ENCODE measurements at places on chromosomes 1 and 21.

GRCh38 chr1:63950023-63950422 is 176.2 kb downstream of the ROR1 start:
- DNase-seq = no peak

GRCh38 chr1:29490204-29490934 is 254.0 kb downstream of the PTPRU start:
- DNase-seq = no peak

- DNase-seq = no peak
These were observed 121.0 kb downstream of the ATP5PO start for GRCh38 chr21:33794596-33794995.

DNA sequence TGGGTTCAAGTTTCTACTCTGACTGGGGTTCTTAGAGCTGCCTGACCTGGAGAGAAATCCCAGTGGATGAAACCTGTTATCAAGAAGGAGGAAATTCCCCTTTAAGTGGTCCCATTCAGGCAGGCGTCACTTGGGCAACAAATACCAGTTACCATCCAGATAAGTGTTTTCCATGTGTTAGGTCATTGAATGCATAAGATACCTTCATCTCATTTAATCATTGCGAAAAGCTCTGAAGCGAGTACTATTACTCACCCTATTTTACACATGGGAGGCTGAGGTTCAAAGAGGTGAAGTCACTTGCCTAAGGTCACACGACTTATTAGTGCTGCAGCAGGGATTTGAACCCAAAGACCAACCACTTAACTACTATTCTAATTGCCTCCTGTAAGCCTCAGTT is 45.5 kb upstream of the RPL11 start:
- DNase-seq = no peak

- DNase-seq = no peak
These were observed 21.0 kb upstream of the FUCA1 start for GRCh38 chr1:23889074-23889473.

- DNase-seq = no peak
These were observed 30.3 kb upstream of the H6PD start for GRCh38 chr1:9204156-9204720.

DNA sequence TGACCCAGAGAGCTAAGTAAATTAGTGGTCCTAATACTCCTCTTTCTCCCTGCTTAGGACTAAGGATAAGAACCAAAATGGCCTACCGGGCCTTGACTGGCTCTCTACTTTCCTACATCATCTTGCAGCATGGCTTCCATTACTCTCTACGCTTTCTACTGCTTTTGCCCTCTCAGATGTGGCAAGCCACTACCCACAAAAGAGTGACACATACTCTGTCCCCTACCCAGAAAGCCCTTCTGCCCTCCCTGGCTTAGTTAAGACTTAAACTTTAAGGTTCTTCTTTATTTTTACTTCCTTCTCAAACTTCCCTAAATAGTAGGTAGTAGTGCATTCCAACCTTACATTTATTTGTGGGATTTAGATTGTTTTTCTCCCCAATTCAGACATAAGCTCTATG is 228.1 kb downstream of the TPR start:
- peak; percentile 22 for DNase-seq

- no peak for DNase-seq
These were observed 1.3 kb upstream of the AKT3 start for GRCh38 chr1:243851257-243851756.

DNA sequence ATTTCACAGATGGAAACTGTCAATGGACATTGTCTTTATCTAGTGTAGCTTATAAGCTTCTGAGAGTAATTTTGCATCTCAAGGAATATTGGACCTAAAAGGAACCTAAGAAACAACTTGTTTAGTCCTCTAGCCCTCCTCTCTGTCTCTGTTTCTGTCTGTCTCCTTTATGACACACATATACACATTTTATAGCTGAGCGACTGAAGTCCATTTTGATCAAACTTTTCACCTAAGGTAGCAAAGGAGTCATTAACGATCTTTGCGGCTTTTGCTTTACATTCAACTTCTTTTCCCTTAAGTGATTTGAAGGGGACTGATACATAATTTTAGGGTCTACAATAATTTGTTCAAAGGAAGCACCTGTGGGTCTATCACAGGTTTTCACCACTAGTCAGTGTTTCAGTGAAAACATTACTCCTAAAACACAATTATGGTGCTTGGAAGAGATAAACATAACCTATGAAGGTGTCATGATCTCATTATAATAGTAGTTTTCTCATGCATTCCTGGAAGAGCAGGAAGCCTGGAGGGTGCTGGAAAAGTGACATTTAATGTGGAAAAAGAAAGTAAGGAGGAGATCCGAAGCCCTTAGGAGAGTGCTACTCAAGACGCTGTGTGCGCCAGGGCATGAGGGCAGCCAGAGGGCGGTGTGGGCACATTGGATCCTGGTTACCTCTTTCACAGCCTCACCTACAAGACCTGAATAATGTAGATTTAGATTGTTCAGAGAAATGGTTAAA is 248.6 kb downstream of the DNM3 start:
- no peak for DNase-seq

DNA sequence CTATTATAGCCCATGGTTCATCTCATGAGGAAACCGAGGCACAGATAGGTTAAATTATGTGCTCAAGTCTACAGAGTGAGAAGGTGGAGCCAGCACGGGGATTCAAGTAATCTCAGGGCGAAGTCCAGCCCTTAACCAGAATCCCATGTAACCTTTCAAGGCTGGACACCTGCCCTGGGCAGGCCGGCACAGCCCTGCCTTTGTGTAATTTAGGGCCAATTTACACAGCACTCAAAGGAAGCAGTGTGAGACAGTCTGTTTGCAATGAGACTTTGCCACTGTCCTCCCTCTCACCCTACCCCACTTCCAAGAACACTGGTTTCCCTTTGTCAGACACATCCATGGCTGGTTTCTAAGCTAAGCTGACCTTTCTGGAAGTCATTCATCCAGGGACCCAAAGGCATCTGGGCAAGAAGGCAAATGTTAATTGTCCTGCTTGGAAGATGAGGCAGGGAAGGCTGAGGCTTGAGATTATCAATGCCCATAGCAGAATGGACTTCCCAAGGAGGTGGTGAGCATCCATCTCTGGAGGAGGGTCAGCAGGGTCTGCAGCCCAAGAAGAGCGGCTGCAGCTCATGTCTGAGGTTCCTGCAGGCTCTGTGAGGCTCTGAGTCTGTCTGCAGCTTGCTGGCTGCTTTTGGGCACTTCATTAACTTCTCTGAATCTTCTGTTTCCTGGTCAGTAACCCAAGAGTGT is 159.2 kb downstream of the TRABD2B start:
- DNase-seq = no peak

GRCh38 chr1:1291548-1292441 is 11.6 kb downstream of the SCNN1D start:
- DNase-seq = no peak

- DNase-seq = no peak
These were observed 356.9 kb downstream of the SIPA1L2 start for GRCh38 chr1:232273011-232273410.

DNA sequence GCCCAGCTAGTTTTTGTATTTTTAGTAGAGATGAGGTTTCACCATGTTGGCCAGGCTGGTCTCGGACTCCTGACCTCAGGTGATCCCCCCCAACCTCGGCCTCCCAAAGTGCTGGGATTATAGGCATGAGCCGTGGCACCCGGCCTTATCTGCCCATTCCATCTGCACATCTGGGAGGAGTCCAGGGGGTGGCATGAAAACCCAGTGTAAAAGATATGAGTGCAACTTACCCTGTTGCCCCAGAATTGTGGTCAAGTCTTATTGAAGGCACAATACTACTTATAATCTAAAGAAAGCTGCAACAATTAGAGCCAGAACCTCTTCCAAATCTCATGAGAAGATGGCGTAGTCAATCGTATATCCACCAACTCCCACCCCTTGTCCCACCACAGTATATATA is 18.4 kb downstream of the CTXND2 start:
- DNase-seq = no peak

DNA sequence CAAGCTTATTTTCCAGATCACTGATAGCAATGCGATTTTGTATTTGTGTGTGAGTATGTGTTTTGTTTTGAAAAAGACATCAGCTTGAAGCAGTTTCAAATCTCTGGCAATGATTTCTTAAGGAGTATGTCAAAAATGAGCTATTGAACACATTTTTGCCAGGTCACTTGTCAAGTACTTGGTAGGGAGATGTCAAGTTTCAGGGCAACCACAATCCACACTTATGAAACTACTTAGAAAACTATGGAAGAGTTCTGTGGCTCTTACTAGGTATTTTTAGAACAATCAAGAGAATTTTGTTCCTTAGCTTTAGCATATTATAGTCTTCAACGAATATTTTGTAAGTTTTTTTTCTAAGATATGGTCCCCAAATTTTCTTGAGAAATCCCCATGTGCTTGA is 318.8 kb upstream of the ZRANB2 start:
- no peak for DNase-seq

- no peak for DNase-seq
These were observed 377.5 kb downstream of the GPATCH2 start for GRCh38 chr1:217253351-217253750.

- no peak for DNase-seq
These were observed 29.6 kb upstream of the CADM3 start for GRCh38 chr1:159141584-159142390.

GRCh38 chr1:24567792-24568388 is 12.0 kb downstream of the NCMAP start:
- DNase-seq = no peak

GRCh38 chr1:83029916-83030315 is 969.0 kb downstream of the TTLL7 start:
- DNase-seq = no peak

- DNase-seq = no peak
These were observed 14.0 kb upstream of the ZC3H11B start for GRCh38 chr1:219626865-219627264.

- no peak for DNase-seq
These were observed 12.9 kb downstream of the ZNF648 start for GRCh38 chr1:182048562-182048961.

DNA sequence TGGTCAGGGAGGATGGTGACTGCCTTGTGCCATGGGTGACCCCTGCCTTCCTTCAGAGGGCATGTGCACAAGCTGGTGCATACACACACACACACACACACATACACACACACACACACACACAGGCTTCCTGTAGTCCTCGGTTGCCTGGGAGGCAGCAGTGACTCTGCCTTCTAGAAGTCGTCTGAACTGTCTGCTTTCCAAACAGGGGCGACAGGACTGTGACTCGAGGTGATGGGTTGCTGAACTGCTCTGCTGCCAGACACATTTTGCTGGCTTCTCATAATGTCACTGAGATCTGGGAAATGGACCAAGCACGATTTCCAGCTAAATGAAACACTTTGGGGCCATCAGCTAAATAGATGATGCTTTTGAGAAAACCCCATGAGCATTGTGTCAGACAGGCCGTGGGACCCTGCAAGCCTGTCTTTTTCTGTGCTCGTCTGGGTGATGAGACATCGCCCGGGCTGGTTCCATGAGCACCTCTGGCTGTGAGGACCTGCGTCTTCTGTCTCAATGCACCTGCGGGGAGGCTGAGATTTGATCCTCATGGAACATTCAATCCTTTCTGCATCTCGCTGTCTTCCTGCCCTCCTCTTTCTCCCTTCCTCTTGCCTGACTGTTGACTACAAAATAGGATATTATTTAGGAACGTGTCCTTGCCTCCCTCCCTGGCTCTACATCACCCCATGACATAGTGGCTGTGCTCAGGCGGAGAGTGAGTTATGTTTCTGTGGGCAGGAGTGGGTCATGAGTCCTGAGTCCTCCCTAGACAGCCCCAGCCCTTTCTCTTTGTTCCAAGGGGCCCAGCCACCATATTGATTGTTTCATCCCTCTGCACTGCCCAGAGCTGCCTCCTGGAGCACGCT is 436.8 kb downstream of the CAMTA1 start:
- DNase-seq = no peak

DNA sequence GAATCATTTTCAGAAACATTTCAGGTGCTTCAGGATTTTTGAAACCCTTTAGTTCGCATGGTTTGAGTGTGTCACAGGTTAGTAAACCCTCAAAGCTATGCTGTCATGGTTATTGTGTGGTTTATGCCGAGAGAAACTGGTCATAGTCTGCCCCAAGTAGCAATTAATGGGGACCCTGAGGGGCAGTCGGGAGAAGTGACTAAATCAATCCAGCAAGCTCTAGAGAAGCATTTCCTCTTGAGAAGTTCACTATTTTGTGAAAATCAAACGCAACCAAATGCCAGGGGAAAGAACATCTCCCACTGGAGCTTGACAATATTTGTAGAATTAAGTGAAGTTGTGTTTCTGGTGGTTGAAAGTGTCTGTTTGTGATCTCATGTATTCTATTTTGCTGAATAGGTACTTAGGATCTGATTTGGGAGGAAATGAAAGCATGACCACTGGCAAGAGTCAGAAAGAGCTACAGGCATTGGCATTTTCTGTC is 63.0 kb upstream of the BACH1 start:
- DNase-seq = no peak

DNA sequence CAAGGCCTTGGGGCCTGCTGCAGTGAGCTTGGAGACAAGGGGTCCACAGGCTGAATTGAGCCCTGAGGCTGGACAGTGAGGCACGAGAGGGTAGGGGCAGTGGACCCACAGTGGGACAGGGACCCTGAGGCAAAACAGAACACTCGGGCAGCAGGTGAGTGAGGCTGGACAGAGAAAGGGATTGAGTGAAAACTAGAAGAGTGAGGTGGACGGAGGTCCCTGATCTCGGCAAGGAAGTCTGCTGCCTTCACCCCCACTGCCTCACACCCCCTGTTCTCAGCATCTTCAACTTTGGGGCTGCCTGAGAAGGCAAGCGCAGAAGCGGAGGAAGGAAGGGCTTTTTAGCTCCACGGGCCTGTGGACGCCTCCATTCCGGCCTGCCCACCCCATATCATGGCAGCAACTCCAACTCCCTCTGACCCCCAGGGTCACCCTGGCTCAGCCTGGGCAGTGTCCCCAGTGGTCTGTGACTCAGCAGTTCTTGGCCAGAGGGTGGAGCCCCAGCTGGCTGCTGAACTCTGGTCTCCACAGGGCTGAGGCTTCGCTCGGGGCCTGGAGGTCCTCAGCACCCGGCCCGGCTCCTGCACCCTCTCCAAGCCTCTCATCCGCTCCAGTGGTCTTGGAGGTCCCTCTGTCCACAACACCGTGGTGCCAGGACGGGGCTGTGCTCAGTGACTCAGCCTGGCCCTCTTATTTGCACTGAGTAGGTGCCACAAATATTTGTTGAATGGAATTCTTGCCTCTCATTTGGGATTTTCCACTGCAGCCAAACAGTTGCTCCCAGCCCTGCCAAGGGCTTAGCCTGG is 60.0 kb upstream of the EPS8L3 start:
- no peak for DNase-seq

DNA sequence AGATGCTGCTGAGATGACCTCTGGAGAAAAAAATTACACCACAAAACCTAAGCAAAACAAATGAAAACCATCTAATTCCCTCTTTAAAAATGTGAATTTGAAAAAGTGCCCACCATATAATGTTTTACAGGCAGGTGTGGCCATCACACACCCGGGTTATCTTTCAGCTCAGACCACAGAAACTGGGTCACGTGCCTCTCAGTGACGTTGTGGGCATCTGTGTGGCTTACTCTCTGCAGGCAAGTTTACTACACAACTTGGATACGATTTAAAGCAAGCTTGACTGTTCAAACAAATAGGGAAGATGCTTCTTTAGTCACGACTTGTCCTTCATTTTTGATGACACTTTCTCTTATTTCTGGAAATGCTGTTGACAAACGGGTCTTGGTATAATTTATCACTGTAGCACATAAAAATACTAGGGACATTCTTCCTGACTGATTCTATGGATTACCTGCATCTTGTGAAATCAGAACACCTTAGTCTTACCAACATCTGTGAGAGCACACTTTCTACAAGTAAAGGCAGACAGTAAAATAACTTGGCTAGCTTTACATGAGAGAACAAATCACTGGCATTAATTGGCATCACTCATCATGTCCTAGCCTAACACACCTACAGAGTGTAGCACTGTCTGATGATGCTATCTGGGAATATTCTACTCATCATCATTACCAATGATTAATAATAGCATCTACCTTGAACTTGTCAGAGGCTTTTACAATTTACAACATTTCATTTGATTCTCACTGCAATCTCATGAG is 89.3 kb upstream of the EDEM3 start:
- DNase-seq = no peak

Measured in SIG-M5 (cell line).